Fibroblast of the aortic adventitia (primary cell): ENCODE measurements at places on chromosomes 4 and X. TPM values are rescaled to one million over a fixed set of nuclear protein-coding genes. Genes with fewer than 3 reads are reported as not detected.

Gene WNK3
- total RNA-seq, result 0.27 and 10.5 TPM in 2 replicates

Gene CXCL3
- 0.09 TPM in 1 of 2 replicates, not detected in the other for total RNA-seq

Gene MID2
- total RNA-seq, result 5.1 and 14.6 TPM in 2 replicates

Gene KCNE5
- total RNA-seq, result 0.16 and 0.36 TPM in 2 replicates

Gene GAGE12J
- not detected in 2 replicates for total RNA-seq

Gene OTUD6A
- not detected in 2 replicates for total RNA-seq

Gene SMIM31
- total RNA-seq, result not detected in 2 replicates

Gene IL13RA2
- 21.8 and 213 TPM in 2 replicates for total RNA-seq

Gene PAGE5
- not detected in 2 replicates for total RNA-seq

Gene KLKB1
- 0.18 TPM in 1 of 2 replicates, not detected in the other for total RNA-seq

Gene TEX13B
- total RNA-seq, result not detected in 2 replicates

Gene COL25A1
- 0.27 and 1.7 TPM in 2 replicates for total RNA-seq

Gene SPANXN5
- total RNA-seq, result not detected in 2 replicates

Gene DOK7
- total RNA-seq, result not detected in 2 replicates

Gene HS3ST1
- 2.5 and 6.8 TPM in 2 replicates for total RNA-seq

Gene AWAT2
- under 0.01 TPM in 1 of 2 replicates, not detected in the other for total RNA-seq
